ENCODE measurements at places on chromosomes 16 and 17.

DNA sequence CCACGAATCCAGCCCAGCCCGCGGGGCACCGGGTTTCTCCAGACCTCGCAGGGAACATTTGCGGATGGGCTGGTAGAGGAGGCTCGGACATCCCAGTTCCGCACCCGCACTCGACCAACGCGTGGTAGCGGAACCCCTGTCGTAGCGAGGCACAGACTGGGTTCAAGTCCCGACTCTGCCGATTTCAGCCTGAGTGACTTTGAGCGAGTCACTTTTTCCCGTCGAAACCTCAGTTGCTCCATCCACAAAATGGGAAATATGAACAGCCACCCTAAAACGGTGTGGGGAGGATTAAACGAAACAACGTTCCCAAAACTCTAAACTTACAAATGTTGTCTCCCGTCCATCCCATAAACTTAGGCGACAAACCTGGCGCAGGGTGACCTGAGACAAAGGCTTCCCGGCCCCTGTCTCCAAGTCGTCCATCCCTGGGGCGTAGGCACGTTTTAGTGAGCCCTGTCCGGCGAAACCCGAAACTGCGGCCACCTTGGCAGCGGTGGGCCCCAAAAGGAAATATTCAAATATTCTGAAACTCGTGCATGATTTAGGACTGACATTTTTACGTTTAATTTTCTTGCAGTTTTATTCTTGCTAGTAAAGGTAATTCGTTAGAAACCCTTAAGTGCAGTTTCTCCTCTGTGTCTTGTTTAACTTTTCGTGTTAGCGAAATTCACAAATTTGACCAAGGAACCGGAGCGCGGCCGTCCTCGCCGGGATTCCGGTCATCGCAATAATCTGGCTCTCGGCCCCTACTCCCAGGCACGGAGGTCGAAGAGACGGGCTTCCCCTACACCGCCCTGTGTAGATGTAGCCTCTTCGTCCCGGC is 1.9 kb upstream of the MLLT6 start:
- no peak for DNase-seq

- DNase-seq = peak; percentile 76
These were observed 388.0 kb downstream of the SEC14L1 start for GRCh38 chr17:77528516-77529327.

- DNase-seq = no peak
These were observed 20.4 kb downstream of the GAS7 start for GRCh38 chr17:10177913-10178505.

GRCh38 chr16:47310792-47311211 is 150.1 kb downstream of the ITFG1 start:
- no peak for DNase-seq
